ENCODE measurements at places on chromosomes 12 and 14. TPM values are rescaled to one million over a fixed set of nuclear protein-coding genes. Genes with fewer than 3 reads are reported as not detected.

Gene DPY19L2
- total RNA-seq: 52.1 TPM

Gene GPR65
- 0.25 TPM for total RNA-seq

DNA sequence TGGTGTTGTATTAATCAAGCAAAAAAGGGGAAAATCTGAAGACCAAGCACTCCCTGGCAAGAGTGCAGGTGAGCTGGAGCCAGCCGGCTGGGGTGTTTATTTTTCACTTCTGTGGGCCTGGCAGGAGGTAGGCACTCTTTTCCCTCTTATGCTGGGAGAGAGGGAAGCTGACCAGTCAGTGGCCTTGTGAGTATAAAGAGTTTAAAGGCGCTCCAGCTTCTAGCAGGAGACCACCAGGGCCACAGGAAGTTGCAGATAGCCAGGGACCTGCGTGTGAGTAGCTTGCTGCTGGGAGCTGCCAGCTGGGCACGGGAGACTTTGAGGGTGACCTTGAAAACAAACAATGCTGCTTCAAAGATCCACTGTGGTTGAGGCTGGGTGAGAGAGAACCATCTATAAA lies 217.4 kb upstream of the PWP1 start:
- H3K27ac ChIP-seq: no peak overlapping the region
- peaks cover 4% of the 10 kb centered on the region for H3K4me1 ChIP-seq
- H3K36me3 ChIP-seq: no peaks in the 10 kb centered on the region
- H3K27me3 ChIP-seq: no peaks in the 10 kb centered on the region
- H3K4me3 ChIP-seq: no peak overlapping the region

Gene EFCAB11
- total RNA-seq: 2.2 TPM

- H3K36me3 ChIP-seq: peaks cover 3% of the 10 kb centered on the region
- DNase-seq: no peak
- H3K4me3 ChIP-seq: peak overlapping the region; percentile 95
- peaks cover 61% of the 10 kb centered on the region for H3K4me1 ChIP-seq
- H3K27me3 ChIP-seq: no peaks in the 10 kb centered on the region
Measured at GRCh38 chr14:74763803-74764531, 851 bp downstream of the YLPM1 start.

GRCh38 chr12:24487606-24488005 lies 461.3 kb downstream of the BCAT1 start:
- peaks cover 6% of the 10 kb centered on the region for H3K4me1 ChIP-seq
- H3K4me3 ChIP-seq: no peak overlapping the region
- no peaks in the 10 kb centered on the region for H3K27me3 ChIP-seq
- no peaks in the 10 kb centered on the region for H3K36me3 ChIP-seq

- H3K27ac ChIP-seq: no peak overlapping the region
- H3K36me3 ChIP-seq: no peaks in the 10 kb centered on the region
- H3K4me3 ChIP-seq: no peak overlapping the region
- H3K27me3 ChIP-seq: peaks cover 8% of the 10 kb centered on the region
- H3K4me1 ChIP-seq: no peaks in the 10 kb centered on the region
Measured at GRCh38 chr14:51609955-51610283, 41.8 kb upstream of the FRMD6 start.
